ENCODE measurements at places on chromosomes 11 and 22.

DNA sequence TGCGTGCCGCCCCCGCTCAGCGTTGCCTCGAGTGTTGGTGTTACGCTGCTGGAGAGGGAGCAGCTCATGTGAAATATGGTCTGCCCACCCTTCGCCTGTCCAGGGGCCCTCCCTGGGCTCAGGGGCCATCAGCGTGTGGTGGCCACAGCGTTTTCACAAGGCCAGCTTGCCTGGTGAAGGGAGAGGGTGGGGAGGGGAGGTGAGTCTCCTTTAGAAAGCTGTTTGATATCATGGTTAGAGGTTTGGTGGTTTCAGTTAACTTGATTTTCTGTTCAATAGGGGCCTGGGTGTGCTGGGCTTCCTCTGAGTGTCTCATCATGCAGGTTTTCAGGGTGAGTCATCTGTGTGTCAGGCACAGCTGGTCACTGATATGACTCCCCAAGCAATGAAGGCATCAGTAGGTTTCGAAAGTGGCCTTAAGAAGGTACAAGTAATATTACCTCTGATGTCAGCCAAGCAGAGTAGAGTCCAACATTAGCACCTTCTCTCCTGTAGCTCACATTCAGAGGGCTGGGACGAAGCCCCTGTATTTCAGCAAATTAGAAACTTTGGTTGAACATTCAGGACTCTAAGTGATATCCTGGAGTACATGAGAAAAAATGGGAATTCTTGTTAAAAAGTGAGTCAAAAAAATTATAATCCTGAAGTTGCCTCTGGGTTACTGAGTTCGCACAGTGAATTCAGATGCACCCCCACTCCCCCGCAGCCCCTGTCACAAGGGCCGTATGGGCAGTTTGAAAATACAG is 172.5 kb downstream of the TBC1D22A start:
- peak; percentile 97 for ATAC-seq

GRCh38 chr11:128338811-128339210 is 248.5 kb downstream of the ETS1 start:
- ATAC-seq, result no peak

GRCh38 chr11:120108785-120109168 is 29.1 kb downstream of the TRIM29 start:
- no peak for ATAC-seq

- ATAC-seq, result no peak
These were observed at the start of gene GUCD1 for GRCh38 chr22:24554313-24555164. Gene GUCD1 (minus strand): TSS chr22:24555138. CDS start chr22:24554991, 147 bp downstream.

GRCh38 chr11:95515371-95515770 is 274.2 kb downstream of the FAM76B start:
- ATAC-seq, result no peak

DNA sequence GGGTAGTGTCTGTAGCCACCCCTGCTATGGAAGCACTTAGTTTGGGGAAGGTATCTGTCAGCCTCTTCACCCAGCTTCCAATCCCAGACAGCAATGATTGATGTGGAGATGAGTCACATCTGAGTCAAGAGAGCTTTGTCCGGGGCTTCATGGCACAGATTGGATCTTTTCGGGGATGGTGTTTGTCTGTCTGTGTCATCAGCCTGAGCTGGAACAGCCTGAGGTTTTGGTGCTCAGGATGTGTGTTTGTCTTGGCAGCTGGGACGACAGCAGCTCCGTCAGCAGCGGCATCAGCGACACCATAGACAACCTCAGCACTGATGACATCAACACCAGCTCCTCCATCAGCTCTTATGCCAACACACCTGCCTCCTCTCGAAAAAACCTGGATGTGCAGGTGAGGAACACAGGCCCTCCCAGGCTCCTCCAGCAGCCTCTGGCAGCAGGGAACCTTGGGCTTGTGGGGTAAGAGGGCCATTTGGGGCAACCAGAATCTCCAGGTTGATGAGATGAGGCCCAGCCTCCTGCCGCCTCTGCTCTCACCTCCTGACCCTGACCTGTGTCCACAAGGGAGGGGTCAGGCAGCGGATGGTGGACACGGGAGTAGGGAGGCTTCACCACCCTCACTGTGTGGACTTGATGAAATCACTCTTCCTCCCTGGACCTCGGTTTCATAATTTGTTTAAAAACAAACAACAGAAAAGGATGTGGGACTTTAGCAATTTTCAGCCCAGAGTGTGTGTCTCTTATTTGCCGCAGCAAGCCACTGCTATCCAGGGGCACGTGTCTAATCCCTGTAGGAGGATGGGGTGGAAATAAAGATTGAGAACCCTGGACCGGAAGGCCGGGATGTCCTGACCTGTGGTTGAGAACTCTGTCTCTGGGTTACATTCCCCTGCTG is 124.3 kb downstream of the DBX1 start:
- ATAC-seq, result no peak

GRCh38 chr11:48044577-48044976 is 64.2 kb downstream of the PTPRJ start:
- no peak for ATAC-seq

DNA sequence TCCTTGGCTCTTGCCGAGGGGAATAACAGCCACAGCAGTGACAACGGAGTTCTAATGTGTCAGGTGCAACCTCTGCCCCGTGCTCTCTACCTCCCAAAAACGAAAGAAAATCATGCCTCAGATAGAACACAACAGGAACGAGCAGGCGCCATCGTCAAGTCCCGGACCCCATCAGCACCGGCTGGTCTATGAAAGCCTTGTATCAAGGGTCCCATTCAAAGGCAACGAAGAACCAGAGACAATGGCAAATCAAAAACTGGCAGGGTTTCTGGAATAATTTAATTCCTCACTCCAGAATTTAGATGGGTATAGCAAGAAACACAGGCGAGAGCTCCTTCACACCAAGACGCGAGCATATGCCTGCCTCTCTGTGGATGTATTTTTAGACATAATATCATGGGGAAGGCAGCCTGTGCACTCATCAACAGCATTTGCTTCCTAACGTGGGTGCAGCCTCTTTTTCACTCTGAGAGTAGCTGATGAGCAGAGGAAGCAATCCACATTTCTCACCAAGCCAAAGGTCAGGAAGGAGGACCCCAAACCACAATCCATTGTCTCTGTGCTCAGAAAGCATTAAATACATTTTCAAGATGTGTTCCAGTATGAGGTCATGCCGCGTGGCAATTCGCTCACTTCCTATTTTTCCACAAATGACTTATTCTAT is 193.4 kb upstream of the BLID start:
- no peak for ATAC-seq

DNA sequence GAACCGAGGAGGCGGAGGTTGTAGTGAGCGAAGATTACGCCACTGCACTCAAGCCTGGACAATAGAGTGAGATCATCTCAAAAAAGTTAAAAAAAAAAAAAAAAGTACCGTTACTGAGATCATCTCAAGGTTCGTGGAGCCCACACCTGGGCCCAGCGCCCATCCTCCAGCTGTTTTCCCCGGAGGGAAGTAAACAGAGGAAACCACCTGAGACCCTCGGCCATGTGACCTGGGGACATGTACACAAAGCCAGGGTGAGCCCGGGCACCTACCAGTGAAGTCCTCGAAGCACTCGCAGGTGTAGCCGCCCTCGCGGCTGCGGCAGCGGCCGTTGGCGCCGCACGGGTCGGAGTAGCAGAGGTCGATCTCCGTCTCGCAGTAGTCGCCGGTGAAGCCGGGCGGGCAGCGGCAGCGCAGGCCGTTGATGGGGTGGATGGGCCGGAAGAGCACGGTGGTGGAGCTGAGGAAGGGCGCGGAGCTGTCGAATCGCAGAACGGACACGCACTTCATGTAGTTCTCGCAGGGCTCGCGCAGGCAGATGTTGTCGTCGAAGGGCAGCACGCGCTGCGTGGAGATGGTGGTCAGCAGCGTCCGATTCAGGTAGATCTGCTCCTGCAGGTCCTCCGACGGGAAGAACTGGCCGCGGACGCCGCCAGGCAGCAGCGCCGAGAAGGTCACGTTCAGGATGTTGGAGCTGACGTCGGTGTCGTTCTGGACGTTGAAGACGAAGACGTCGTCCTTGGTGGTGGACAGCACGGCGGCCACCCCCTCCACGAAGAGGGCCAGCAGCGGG is 73.8 kb downstream of the CELSR1 start:
- ATAC-seq, result no peak

DNA sequence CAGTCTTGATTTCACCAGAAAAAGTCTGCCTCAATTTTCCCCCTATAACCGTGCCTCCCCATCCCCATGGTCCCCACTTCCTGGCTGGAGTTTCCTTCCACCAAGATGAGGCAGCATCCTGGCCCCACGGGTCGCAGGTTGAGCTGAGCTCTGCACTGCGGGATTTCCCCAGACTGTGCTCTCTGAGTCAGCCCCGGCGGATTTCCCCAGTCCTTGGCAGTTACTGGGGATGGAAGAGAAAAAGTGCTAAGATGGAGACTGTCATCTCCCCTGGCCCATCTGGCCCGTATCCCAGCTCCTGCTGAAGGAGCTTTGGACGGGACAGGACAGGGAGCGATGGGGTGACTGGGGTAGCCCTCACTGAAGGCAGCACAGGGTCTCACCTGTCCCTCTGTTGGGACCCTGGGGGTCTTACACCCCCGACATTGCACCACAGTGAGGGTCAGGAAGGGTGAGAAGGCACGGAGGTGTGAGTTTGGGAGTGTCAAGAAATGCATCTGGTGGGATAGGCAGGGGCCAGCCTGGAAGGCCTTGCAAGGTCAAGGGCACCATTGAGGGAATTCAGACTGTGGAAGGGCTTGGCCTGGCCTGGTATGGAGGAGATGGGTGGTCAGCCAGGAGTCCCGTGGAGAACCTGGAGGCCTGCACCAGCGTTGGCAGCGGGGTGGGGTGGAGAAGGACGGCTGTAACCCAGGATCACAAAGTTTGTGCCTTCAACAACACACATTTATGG is 36.5 kb downstream of the NADSYN1 start:
- peak; percentile 96 for ATAC-seq

- ATAC-seq, result no peak
These were observed 10.4 kb upstream of the SUN2 start for GRCh38 chr22:38766076-38766777.

DNA sequence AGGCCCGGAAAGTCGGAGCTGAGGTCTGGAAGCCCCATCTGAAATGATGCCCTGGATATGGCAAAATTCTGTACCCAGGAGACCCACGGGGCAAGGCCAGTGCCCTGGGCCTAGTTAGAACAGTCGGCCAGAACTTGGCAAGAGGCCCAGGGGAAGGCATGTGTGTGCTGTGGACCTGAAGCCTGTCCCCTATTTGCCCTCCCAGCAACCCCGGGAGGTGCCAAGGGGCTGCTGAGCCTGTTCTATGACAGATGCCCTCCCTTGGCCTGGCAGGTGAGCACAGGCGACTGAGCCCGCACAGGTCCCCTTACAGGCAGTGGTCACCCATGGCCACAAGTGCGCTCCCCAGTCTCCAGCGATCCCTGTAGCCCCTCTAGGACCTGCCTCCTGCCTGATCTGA is 51.7 kb downstream of the NAT10 start:
- no peak for ATAC-seq

DNA sequence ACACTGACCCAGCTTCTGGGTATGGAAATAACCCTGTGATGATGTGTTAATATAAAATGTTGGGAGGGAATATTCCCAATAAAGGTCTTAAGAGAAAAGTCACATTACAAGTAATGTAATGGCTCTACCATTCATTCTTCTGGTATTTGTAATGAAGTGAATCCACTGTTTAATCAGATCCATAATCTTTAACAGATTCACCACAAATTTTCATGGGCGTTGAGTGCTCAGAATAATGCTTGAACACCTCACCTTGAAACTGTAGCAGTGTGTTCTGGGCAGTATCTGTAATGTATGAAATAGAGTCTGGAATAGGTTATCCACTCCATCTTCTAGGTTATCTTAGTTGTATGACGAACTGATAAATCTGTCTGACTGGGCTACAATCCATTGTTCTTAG is 26.6 kb upstream of the CRTAM start:
- no peak for ATAC-seq

GRCh38 chr11:78179459-78180071 is 8.9 kb downstream of the KCTD21 start:
- ATAC-seq, result no peak

- ATAC-seq, result no peak
These were observed 81.0 kb downstream of the CCDC73 start for GRCh38 chr11:32713496-32713895.

DNA sequence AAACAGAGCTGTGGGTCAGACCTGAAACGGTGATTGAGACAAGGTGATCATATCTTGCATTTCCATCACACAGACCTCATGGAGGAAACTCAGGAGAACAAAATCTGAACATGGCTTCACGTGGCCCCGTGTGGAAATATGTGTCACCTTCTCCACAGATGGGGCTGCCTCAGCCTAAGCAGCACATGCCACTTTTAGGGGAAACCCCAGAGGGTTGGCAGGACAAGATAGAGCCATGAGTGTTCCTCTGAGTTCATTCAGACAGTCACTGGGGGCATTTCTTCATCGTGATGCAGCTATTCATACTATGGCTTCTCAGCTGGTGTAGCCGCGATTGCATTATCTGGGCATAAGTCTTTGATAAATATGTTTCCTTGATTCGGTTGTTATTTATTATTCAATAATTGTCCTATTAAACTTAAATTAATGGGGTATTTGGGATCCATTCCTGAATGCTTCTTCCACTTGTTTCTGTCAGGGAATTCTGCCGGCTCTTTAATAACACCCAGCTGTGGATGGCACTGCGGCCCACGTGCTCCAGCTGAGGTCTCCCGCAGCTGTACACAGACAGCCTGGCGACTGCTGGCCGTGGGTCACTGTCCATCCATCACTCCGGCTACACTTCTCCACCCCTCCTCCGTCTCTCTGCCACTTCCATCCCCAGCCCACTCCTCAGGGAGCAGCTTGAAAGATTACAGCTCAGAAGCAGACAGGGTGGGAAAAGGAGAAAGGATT is 485.1 kb downstream of the OPCML start:
- no peak for ATAC-seq

DNA sequence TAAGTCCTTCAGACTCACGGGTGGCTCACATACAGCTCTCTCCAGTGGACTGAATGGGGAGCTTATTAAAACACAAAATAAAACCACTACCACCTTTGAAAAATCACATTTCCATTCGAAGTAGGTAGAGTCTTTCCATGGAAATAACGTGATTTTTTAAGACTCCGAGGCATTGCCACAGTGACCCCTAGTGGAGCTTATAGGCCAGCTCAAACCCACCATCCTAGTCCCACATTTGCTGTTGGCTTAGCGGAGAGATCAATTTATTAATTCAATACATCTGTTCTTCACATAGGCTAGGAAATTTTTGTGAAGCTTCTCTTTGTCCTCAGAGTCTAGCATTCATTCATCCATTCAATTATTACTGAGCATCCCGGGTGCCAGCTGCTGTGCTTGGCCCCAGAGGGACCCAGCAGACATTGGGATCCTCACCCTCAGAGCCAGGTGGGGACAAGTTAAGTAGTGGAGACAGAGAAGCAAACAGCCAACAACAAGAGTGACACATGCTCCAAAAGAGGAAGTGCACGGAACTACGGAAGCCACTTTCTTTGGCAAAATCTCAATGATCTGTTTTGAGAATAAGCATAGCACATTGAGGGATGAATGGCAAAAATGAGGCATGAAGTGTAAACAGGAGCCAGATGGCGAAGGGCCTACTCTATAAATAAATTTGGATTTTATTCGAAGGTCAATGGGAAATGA is 10.2 kb upstream of the P4HA3 start:
- no peak for ATAC-seq

DNA sequence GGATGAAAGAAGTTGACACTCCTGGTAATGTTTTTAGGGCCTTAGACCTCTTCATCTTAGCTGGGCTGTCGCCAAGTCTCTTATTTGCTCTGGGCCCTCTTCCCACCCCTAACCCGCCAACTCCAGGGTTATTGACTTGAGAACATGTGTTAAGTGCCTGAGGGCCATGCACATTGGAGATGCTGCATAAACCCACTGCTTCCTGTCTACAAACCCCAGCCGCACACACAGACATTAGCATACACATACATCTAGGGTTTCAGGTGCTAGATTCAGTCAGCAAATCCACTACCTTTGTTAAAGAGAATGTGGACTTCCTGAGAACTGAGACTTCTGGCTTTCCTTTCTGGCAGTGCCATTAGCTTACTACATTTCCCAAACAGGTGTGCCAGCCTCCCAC is 817 bp downstream of the PANX3 start:
- no peak for ATAC-seq
